ENCODE measurements at places on chromosomes 16 and 17. TPM values are rescaled to one million over a fixed set of nuclear protein-coding genes. Genes with fewer than 3 reads are reported as not detected.

Gene HOXB6
- 0.32 TPM for total RNA-seq

Gene GALR2
- total RNA-seq = not detected

Gene KRTAP4-6
- total RNA-seq = not detected

Gene GP2
- total RNA-seq = 14,691 TPM

Gene PRSS33
- total RNA-seq = not detected

Gene HBM
- not detected for total RNA-seq

Gene RHBDL1
- 0.97 TPM for total RNA-seq

Gene MYH11
- total RNA-seq = 4.1 TPM

Gene CCDC78
- total RNA-seq = 0.31 TPM

Gene HBA1
- 2.6 TPM for total RNA-seq

Gene GLIS2
- total RNA-seq = 11.0 TPM

Gene AIPL1
- not detected for total RNA-seq

Gene IGSF6
- 4.3 TPM for total RNA-seq

Gene ENPP7
- 0.12 TPM for total RNA-seq

Gene KRT20
- 0.63 TPM for total RNA-seq

Gene ABCC12
- not detected for total RNA-seq

Gene HNF1B
- 25.4 TPM for total RNA-seq

Gene BRICD5
- 1.2 TPM for total RNA-seq

Gene SCNN1G
- 1.4 TPM for total RNA-seq

Measured in pancreas (tissue), 10 donors.